ENCODE measurements at places on chromosomes 13 and 19.
A peak's percentile ranks its signal among the peaks of the same experiment; 100 is the strongest.

- no peak for DNase-seq
Measured at GRCh38 chr13:39821977-39822376, 166.5 kb downstream of the COG6 start.

DNA sequence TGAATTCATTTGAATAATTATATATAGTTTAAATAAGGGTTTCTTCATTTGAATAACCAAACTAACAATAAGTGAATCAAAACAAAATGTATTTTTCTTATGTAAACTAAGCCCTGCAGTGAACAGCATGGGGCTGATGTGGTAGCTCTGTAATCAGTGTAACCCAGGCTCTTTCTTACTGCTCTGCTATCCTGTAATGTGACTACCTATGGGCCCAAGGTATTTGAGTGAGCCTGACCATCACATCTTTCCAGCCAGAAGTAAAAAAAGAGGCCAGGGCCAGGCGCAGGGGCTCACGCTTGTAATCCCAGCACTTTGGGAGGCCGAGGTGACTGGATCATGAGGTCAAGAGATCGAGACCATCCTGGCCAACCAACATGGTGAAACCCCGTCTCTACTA is 494.6 kb downstream of the DCT start:
- DNase-seq: no peak

DNA sequence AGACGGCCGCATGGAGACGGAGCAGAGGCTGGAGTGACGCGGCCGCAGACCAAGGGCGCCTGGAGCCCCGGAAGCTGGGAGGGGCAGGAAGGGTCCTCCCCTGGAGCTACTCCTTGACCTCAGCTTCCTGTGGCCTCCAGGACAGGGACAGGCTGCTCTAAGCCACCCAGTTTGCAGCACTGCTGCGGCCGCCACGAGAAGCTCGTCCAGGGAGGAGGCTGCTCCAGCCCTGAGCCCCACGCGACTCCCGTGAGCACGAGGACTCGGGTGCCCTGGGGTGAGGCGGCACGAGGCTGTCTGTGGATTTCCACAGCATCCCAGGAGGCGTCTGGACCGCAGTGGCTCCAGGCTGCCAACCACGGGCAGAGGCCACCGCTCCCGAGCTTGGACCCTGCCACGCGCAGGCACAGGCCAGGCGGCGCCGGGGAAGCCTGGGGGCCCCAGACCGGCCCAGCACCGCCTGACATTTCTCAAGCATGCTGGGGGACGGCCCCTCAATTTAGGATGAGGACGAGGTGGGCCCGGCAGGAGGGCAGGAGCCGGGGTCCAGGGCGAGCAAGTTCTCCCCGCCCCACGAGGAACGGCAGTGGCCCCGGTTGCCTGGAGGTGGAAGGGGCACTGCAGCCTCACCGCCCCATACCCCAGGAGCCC is 10.7 kb downstream of the SBNO2 start:
- DNase-seq: no peak

DNA sequence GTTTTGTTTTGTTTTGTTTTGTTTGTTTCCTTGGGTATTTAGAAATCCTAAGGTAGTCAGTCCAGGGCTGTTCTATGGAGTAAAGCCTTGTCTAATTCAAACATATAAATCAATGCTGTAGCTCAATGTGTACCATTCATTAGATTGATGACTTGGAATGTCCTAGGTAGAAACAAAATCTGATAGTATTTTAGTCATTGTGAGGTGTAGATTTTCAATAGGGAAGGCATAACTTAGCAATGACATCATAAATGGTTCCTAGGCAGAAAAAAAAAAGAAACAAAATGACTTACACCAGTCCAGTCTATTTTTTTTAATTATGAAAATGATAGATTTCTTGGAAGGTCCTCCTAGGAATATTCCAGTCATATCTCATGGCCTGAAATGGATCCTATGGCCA is 189.9 kb downstream of the SPRY2 start:
- no peak for DNase-seq

DNA sequence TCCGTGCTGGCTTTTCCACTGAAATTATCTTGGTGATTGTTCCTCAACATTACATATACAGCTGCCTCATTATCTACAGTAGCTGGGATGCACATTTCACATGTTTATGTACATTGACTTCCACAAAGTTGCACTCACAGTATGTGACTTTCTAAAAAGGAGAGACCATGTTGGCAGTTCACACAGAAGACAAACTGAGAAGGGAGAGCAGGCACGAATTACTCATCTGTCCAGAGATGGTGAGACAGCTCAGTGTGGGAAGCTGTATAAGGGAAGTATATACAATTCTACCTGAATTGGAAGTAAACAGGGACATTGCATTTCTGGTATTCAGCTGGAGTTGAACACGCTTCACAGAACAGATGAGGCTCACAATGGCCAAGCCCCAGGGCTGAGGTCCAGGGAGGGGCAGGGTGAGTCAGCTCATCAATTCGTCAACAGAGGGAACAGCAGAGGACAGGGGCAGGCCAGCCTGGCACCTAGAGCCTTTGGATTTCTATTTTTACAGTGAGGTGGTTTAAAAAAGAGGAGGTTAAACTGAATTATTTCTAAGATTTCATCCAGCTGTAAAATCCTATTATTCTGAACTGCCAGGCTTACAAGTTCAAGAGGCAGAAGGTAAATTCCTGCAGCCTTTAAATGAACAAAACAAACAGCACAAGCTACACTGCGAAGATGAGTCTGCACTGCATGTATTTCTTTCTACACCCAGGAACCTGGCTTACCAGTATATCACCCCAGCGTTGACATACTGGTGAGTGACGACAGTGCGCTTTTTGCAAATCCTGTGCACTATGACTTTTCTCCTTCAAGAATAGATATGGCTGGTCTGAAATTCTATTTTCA is 9.8 kb downstream of the PARP4 start:
- no peak for DNase-seq

DNA sequence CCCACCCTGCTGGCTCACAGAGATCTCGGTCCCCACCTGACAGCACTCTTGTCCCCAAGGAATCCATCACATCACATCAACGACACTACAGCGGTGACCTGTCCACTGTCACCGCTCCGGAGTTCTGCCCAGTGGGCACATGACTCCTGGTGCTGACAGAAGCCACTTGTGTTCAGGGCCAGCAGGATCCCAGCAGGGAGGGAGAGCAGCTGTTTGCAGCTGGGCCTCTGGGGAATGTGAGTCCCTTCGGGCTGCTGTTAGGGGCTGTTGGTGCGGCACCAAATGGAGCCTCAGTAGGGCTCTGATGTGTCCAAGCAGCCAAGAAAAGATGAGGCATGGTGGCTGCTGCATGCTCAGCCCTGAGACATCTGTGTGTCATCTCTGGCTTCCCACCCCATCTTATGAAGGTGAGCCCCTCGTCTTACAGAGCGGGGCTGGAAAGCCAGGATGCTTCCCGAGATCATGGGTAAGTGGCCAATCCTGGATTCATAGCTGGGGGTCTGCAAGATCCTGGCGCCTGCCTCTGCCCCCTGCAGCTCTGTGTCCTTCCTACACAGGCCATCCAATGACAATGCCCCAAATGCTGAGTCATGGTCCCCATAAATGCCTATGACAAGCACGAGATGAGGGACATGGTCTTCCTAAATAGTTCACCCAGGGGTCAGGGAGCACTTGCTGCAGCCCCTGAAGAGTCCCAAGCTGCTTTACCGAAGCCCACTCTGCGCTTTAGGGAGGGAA is 56.0 kb downstream of the F2RL3 start:
- DNase-seq: no peak

DNA sequence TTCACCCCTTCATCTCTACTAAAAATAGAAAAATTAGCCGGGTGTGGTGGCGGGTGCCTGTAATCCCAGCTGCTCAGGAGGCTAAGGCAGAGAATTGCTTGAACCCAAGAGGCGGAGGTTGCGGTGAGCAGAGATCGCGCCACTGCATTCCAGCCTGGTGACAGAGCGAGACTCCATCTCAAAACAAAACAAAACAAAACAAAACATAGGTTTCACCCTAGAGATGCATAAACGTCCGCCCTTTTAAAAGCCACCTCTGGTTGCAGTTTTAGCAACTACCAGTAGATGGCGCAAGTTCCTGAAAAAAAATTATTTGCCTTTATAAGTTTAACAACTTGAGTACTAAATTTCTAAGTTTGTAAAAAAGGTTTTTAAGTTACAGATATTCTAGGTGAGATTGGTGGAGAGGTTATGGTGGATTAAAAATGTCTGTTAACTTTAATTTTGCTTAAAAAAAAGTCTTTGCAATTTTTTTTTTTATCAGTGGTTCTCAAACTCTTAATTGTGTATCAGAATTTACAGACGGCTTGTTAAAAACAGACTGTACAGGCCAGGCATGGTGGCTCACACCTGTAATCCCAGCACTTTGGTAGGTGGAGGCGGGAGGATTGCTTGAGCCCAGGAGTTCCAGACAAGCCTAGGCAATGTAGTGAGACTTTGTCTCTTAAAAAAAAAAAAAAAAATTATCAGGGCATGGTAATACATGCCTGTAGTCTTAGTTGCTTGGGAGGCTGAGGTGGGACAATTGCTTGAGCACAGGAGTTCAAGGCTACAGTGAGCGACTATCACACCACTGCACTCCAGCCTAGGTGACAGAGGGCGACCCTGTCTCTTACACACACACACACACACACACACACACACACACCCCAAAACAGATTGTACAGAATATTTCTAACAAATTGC is 42.1 kb downstream of the NAA16 start:
- peak; percentile 29 for DNase-seq

DNA sequence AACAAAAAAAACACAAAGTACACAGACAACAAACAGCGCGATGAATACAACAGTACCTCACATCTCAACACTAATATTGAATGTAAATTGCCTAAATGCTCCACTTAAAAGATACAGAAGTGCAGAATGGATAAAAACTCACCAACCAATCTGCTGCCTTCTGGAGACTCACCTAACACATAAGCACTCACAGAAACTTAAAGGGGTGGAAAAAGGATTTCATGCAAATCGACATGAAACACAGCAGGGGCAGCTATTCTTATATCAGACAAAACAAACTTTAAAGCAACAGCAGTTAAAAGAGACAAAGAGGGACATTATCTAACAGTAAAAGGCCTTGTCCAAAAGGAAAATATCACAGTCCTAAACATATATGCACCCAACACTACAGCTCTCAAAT is 209.5 kb downstream of the ABCC4 start:
- no peak for DNase-seq

DNA sequence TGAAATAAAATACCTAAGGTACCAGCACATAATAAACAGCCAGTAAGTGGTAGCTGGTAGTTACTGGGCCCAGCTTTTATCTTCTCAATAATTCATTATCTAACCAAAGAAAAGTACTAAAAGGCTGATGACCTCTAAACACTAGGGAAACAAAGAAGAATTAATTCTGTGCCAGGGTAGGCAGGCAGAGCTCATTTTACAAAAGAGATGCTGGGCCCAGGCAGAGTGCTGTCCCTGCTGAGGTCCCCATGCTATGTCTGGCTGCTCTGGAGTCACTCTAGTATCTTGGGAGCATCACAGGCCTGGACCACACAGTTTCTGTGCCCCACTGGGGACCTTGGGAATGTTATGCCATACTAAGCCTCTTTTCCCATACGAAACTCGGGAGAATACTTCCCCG is 18.2 kb downstream of the ZNF507 start:
- DNase-seq: no peak

DNA sequence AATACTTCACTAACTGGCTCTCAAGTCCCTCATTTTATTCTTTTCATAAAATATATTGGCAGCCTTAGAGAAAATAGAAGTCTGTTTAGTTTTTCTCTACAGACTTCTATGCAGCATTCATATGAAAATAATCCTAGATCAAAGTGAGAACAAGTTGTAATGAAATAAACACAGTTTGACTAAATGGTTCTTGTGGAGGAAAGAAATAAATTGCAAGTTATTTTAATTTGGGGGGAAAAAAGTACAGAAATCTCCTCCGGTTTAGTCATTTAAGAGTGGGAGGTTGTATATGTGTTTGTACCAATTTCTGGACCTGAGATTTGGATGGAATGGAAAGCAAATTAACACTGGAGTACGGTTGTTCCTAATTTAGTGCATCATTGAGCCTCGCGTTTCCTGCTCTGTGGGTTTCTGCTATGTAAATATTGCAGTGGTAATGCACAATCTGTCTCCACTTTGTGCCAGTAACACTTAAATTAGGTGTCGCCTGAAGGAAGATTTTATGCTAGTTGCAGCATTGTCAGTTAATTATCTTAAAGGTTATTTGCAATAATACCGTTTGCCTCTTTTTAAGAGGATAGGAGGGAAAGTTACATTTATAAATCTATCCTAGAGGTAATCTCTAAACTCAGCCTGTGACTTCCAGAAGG is 100.2 kb downstream of the ZIC5 start:
- no peak for DNase-seq

- no peak for DNase-seq
Measured at GRCh38 chr13:99640260-99640659, 139.0 kb downstream of the TM9SF2 start.

- no peak for DNase-seq
Measured at GRCh38 chr13:22812793-22813192, 368.0 kb upstream of the SGCG start.

DNA sequence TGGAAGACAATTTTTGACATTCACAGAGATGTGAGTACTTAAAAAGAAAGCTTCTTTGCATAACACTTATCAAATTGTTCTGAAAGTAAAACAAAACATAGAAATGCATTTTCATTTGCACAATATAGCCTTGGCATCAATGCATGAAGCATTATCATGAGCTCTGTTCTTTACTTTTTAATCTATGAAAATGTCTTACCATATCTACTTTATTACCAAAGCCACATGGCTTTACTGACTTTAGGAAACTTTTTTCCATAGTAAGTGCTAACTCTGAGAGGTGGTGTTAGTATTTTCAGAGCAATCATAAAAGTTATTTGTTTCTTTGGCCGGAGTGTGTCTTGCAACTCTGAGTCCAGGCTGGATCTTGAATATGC is 10.5 kb downstream of the TNFRSF19 start:
- no peak for DNase-seq

DNA sequence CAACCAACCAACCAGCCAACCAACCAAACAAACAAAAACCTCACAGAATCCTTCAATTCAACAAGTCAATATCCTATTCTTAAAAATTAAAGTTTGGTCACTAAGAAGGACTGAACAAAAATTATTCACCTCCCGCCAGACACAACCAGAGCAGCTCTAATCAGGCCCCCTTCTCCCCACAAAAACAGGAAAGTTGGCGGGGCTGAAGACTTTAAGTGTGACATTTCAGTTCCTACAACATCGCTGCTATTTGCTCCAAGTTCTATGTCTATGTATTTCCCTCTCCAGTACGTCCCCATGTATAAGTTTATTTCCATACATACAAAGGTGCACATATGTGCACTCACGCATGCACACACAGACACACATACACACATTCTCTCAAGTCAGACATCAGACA is 32.8 kb upstream of the STK24 start:
- no peak for DNase-seq

DNA sequence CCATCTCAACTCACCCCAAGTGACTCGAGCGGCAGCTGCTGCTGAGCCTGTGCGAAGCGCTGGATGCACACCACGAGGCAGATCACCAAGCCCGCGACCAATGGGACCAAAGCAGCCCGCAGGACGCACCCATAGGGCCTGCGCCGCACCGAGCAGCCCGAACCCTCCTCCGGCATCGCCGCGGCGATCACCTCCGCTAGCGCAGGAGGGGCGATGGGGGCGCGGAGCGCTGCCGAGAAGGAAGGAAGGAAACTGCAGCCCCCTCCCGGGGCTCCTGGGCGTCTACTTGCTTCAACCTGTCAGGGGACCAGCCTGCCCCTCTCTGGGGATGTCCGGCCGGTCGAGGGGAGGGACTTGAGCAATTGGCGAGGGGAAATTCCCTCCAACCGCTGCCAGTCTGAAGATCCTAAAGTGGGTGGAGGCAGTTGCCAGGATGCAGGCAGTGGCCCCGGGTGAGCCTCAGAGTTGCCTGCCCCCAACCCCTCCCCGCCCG is at the start of gene CD70:
TSS of gene CD70 (minus strand) at position 324 of the 493 bp plus-strand sequence. CDS start at position 176, 148 bp downstream.
- no peak for DNase-seq

- no peak for DNase-seq
Measured at GRCh38 chr19:50969413-50969760, at the start of gene KLK6. KLK6 (minus strand) TSS chr19:50969591; CDS start chr19:50968104, 1,487 bp downstream.

All from NCI-H2227 treated with DMSO at 0.1 percent for 48 hours (cell line).